ENCODE measurements at places on chromosomes 1 and 21.

DNA sequence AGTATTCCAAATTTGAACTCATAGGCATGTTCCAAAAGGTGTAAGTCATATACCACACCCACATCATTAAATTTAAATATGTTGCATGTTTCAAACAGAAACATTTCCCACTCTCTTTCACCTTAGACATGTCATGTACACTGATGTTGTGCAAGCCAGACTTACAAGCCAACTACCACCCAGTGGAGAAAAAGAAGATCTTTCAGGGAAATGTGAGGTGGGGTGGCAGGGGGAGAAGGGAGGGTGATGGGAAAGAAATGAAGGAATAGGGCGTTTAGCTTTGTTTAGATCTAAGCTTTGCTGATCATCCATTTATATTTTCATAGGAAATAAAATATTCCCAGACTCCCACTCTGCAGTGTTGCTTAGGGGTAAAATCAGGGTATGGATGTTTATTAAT, 1.6 kb downstream of the NEGR1 start:
- DNase-seq: no peak

DNA sequence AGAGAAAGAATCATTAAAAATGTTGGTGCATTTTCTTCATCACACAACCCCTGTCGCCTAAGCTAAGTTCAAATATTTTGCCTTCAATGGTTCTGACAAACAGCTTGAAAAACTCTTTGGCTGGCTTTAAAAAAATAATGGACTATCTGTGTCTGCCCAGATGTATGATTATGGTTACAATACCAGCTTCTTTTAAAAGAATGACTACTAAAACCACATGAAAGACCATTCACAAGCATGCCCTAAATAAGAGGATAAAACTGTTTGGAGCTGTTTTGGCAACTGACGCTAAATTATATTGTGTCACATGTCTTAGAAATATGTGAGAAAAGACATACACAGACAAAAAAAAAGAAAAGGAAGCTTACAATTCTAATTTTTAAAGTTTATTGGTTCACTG, 23.7 kb upstream of the PLPPR4 start:
- DNase-seq: no peak

DNA sequence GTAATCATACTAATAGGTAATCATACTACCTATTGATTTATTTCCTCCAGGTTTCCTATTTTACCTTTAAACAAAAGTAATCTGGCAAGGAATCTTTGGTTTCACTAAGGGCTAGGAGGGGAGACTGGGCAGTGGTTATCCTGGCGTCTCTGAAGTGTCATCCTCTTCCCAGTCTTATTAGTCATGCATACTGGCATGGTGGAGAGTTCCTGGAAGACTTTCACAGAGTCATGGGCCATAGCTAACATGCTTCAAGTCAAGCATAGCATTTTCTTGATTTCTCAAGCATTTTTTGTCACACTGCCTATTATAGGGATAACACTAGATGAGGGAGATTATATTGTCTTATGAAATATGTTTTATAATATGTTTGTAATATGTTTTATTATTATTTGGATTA, 64.0 kb upstream of the ASB17 start:
- no peak for DNase-seq

DNA sequence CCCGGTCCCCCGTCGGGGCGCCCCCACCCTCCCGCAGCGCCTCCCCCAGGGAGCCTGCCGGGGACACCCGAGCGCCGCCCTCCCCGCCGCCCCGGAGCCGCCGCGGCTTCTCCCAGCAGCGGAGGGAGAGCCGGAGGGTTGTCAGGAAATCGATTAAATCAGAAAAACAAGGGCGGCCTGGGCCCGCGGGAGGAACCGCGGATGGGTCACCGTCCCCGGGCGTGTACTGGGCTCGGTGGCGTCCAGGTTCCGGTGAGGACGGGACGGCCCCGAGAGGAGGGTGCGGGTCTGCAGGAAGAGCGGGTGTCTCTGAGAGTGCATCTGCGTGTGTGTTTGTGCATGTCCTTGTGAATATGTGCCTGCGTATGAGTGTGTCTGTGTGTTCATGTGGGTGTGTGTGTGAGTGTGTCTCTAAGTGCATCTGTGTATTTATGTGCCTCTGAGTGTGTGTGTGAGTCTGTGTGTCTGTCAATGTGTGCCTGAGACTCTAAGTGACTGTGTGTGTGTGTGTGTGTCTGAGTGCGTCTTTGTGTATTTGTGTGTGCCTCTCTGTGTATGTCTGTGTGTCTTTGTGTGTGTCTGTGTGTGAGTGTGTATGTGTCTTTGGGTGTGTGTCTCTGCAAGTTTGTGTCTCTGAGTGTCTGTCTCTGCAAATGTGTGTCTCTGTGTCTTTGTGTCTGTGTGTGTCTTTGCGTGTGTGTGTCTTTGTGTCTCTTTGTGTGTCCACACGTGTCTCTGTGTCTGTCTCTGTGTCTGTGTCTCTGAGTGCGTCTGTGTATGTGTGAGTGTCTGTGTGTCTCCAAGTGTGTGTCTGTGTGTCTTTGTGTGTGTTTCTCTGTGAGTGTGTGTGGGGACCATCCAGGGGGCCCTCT, 1.1 kb downstream of the SPSB1 start:
- no peak for DNase-seq

Data from right renal pelvis (tissue), 4 donors.